Ureter (tissue), 1 donor: ENCODE measurements at places on chromosomes 5 and 9.

GRCh38 chr5:158725297-158725851, 374.3 kb downstream of the EBF1 start:
- no peak for DNase-seq

DNA sequence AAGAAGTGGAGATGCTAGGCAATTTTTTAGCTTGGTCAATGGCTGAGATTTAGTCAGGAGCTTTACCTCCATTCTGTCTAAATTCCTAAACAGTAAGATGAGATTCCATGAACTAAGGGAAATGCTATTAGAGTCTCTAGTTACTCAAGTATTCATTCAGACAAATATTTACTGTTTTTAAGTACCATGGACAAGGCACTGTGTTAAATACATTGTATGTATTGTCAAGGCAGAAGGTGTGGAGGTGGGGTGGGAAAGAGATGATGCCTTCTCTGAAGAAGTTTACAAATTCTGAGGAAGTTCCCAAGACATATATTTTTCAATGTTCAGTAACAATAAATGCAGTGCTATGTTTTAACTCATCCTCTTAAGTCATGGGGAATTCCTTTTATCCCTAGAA, 459.9 kb upstream of the NMUR2 start:
- no peak for DNase-seq

DNA sequence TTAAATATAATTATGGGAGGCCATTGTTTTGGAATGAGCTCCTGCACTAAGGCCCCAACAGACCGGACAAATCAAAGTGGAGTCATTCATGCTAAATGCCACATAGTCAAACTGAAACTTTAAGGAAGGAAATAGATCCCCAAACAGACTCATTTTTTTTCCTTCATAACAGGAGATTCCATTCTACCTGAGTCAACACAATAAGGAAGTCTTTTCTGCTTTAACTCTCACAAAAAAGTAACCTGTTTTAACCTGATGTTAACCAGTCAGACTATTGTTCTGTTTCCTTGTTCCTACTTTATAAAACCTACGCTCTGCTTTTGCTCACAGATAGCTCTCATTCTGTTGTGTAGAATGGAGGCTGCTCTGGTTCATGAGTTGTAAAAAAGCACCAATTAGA, 234.9 kb downstream of the YTHDC2 start:
- DNase-seq = no peak

- no peak for DNase-seq
Observed at GRCh38 chr5:27652505-27652904, 614.1 kb upstream of the CDH9 start.

DNA sequence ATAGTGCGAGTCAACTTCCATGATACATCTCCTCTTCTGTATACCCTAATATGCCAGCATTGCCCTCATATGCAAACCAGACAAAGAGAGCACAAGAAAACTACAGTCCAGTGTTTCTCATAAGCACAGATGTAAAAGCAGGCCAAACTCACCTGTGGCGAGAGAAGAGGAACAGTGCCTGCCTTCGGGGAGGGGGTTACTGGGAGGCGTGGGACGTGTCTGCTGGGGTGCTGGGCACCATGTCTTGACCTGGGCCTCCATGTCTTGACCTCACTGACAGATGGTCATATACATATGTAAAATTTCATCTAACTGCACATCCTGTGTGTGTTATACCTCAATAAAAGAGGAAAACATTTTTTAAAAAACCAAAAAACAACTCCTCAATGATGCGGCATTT, 159.3 kb upstream of the PPP1R26 start:
- peak; percentile 19 for DNase-seq

GRCh38 chr5:73630765-73631164, 4.8 kb downstream of the ARHGEF28 start:
- DNase-seq = no peak

GRCh38 chr5:174837919-174838902, 113.8 kb downstream of the MSX2 start:
- no peak for DNase-seq

- no peak for DNase-seq
Observed at GRCh38 chr9:84139296-84140070, 158.9 kb downstream of the RMI1 start.

- no peak for DNase-seq
Observed at GRCh38 chr5:51821697-51822096, 438.4 kb downstream of the ISL1 start.

GRCh38 chr9:127967151-127967809, 13.5 kb downstream of the EEIG1 start:
- DNase-seq = no peak

- DNase-seq = no peak
Observed at GRCh38 chr9:127092041-127092608, 30.3 kb downstream of the ANGPTL2 start.

GRCh38 chr9:38682713-38683112, 37.2 kb downstream of the FAM240B start:
- no peak for DNase-seq

GRCh38 chr5:80568251-80568650, 1.8 kb downstream of the ANKRD34B start:
- no peak for DNase-seq

GRCh38 chr5:176732306-176732705, 78.1 kb upstream of the UNC5A start:
- DNase-seq = no peak

- peak; percentile 59 for DNase-seq
Observed at GRCh38 chr5:72210888-72211678, 103.8 kb downstream of the MAP1B start.

GRCh38 chr5:59008816-59009473, 426.1 kb downstream of the RAB3C start:
- no peak for DNase-seq

- DNase-seq = no peak
Observed at GRCh38 chr9:88007291-88007650, 32.9 kb upstream of the CDK20 start.

GRCh38 chr5:55714339-55714738, 2.2 kb upstream of the SLC38A9 start:
- DNase-seq = no peak

DNA sequence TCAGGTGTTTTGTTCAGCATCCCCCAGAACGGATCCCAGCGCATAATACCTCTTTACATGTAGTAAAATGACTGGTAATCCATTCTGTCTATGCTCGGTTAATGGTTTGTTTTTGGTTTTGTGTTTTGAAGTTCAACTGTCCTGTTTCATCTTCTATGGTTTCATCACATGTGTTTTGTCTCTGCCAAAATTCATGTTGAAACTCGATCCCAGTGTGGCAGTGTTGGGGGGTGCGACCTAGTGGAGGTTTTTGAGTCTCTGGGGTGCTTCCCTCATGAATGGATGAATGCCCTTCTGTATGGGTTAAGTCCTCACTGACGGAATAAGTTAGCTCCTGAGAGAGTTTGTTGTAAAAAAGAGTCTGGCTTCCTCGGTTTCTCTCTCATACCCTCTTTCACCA, 317.4 kb downstream of the KDM4C start:
- DNase-seq = no peak

DNA sequence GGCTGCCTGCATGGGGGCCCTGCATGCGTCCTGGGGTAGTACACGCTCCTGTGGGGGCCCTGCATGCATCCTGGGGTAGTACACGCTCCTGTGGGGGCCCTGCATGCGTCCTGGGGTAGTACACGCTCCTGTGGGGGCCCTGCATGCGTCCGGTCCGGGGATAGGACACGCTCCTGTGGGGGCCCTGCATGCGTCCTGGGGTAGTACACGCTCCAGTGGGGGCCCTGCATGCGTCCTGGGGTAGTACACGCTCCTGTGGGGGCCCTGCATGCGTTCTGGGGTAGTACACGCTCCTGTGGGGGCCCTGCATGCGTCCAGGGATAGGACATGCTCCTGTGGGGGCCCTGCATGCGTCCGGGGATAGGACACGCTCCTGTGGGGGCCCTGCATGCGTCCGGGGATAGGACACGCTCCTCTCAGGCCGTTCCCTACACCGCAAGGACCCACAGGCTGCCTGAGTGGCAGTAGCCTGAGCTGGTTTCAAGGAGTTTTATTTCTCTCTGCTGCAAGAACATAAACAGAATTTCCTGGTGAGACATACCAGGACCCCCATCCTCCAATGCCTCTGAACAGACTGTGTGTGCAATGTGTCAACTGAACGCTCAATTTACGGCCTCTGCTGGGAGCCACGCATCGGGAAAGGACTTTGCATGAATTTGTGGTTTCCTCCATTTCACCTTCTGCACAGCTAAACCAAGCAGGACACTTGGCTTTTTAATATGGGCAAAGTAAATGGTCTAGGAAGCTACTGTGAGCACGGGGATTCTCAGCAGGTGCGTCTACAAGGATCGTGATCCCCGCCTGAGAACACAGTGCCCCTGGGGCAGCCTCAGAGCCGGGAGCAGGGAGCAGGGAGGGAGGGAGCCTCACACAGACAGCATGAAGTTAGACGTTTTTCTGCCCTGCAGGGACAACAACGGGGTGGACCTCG, 48.9 kb upstream of the CLPTM1L start:
- no peak for DNase-seq

- no peak for DNase-seq
Observed at GRCh38 chr9:130234340-130235260, 31.0 kb upstream of the HMCN2 start.

GRCh38 chr9:78781681-78782080, 484.8 kb downstream of the PSAT1 start:
- DNase-seq = no peak

- DNase-seq = no peak
Observed at GRCh38 chr9:80644044-80644443, 1045.3 kb downstream of the TLE1 start.

- DNase-seq = no peak
Observed at GRCh38 chr5:87746891-87747377, 334.2 kb upstream of the CCNH start.

- no peak for DNase-seq
Observed at GRCh38 chr9:136921718-136922117, 22.8 kb downstream of the FBXW5 start.

GRCh38 chr5:153147891-153148623, 342.4 kb upstream of the GRIA1 start:
- DNase-seq = no peak

DNA sequence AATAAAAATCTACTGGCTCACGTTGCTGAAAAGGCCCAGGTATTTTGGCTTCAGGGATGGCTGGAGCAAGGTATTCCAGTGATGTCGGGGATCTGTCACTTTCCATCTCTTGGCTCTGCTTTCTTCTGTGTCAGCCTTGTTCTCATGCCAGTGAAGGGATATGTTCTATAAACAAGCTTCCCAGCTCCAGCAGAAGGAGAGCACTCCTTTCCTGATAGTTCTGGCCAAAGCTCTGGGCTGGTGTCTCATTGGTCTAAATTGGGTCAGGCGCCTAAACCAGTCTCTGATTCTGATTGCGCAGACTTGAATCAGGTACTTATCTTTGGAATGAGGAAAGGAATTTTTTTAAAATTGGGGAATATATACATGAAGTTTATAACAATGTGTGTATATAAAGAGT, 5.1 kb downstream of the SNX30 start:
- no peak for DNase-seq

DNA sequence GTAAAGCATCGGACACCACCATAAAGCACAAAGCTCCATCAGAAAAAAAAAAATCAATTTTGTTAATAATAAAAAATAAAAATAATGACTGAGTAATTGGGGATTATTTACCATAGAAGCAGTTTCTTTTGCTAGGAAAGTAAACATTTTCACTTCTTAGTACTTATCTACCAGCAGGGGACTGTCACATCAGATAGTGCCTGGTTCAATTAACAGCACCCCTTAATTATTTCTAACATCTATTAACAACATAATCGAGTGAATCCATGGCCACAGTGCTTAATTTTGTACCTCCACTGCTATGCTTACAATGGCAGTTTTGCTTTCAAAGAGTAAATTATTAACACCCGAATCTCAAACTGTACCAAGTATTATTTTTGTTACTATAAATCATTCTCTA, 221.7 kb downstream of the SMARCA2 start:
- no peak for DNase-seq

DNA sequence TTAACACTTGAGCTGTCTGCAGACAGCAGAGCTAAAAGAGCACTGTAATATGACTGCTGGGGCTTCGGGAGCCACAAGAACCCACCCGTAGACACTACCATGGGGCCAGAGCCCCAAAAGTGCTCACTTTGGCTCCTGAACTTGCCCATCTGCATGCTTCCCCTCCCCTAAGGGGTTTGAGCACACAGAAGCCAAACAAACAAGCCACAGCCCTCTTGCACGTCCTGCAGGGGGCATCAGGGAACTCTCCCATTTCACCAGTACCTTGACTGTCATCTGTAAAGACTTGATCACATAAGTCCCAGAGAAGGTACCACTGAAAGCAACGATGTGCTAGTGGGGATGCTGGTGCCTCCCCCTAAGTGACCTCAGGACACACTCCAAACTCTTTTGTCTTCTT, 681.8 kb downstream of the SEMA5A start:
- no peak for DNase-seq

- no peak for DNase-seq
Observed at GRCh38 chr9:117821954-117822353, 117.8 kb downstream of the TLR4 start.

- DNase-seq = no peak
Observed at GRCh38 chr5:40045429-40045828, 620.6 kb upstream of the DAB2 start.

GRCh38 chr5:141863569-141864178, 14.5 kb downstream of the PCDH1 start:
- no peak for DNase-seq

GRCh38 chr5:140575309-140575708, 10.7 kb downstream of the SLC35A4 start:
- DNase-seq = no peak
